Stimulated activated CD8-positive, alpha-beta memory T cell treated with anti-CD3 and anti-CD28 coated beads, Interleukin-2, amount 100 ng/mL, for 48 hours (primary cell): ENCODE measurements at places on chromosomes 11 and 22.
A peak's percentile ranks its signal among the peaks of the same experiment; 100 is the strongest.

DNA sequence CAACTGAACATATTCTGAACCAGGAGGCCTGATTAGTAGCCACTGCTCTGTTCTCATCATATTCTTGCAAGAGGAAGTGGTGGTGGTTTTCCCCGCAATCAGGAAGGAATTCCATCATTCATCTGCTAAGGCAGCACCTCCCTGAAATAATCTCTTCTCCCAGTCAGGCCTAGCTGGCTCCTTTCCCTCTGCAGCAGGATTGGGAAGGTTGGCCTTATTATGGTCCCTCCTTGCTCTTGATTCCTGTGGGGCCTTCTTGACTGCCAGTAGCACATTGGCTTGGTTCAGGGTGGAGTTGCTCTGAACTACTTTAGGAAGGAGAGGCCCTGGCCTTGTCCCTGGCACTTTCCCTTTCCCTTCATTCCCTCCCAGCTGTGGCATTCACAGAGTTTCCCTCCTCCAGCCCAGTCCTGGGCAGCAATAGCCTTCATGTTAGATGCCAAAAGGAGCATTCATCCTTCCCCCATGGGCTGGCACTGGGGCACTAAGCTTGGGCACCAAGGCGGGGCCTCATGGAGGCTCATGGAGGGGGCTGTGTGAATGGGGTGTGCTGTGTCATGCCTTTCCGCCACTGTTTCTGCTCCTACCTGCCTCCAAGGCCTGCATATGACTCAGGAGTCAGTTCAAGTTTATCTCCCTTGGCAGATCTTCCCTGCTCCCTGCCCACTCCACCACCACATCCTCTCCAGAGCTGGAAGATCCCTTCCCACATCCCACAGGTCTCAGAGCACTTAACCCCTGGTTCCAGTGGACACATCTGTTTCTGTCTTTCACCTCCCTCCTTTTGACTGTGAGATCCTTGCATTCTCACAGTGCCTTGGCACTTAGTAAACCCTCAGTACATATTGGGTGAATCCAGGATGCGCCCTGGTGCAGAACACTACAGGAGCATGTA is 27.6 kb upstream of the CD44 start:
- DNase-seq = no peak

GRCh38 chr22:23072077-23072910 is 2.0 kb downstream of the GNAZ start:
- DNase-seq = no peak

- DNase-seq = peak; percentile 21
Measured at GRCh38 chr11:6926208-6927029, at the start of gene ZNF215. Gene ZNF215 (plus strand): TSS chr11:6926426. CDS start chr11:6932273, 5,847 bp downstream.

DNA sequence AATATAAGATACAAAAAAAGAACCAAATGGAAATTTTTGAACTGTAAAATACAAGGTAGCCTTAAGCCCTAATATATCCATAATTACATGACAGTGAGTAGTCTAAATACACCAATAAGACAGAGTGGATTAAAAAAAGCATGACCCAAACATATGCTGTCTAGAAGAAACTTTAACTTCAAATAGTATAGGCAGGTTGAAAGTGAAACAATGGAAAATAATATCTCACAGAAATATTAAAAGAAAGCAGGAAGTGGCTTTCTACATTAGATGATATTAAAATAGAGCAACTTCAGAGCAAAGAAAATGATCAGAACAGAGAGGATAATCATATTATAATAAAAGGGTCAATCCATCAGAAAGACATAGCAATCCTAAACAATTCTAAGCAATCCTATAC is 21.8 kb downstream of the DCUN1D5 start:
- no peak for DNase-seq

DNA sequence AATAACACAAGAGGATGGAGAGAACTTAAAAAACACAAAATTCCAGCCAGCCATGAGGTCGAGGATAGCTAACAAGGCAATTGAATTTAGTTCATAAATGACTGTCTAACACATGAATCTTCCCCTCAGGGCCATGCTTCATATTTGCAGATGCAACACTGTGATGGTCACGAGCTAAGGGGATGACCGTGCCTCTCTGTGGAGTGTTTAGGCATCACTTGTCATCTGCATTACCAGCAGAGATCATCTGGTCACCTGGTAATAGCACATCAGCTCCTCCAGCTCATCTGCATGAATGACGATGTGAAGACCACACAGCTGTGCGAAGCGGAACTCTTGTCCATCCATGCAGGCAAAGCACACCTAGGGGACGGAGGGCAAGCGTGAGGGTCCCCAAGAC is 20.9 kb upstream of the SLC25A1 start:
- DNase-seq = no peak

DNA sequence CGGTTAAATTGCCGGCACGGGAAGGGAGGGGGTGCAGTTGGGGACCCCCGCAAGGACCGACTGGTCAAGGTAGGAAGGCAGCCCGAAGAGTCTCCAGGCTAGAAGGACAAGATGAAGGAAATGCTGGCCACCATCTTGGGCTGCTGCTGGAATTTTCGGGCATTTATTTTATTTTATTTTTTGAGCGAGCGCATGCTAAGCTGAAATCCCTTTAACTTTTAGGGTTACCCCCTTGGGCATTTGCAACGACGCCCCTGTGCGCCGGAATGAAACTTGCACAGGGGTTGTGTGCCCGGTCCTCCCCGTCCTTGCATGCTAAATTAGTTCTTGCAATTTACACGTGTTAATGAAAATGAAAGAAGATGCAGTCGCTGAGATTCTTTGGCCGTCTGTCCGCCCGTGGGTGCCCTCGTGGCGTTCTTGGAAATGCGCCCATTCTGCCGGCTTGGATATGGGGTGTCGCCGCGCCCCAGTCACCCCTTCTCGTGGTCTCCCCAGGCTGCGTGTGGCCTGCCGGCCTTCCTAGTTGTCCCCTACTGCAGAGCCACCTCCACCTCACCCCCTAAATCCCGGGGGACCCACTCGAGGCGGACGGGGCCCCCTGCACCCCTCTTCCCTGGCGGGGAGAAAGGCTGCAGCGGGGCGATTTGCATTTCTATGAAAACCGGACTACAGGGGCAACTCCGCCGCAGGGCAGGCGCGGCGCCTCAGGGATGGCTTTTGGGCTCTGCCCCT is 529 bp upstream of the CCND1 start:
- no peak for DNase-seq

- no peak for DNase-seq
Measured at GRCh38 chr11:55457641-55458040, 89.9 kb downstream of the OR4A15 start.

- no peak for DNase-seq
Measured at GRCh38 chr11:114178656-114179055, 117.5 kb upstream of the NNMT start.

- no peak for DNase-seq
Measured at GRCh38 chr11:32302826-32303225, 132.5 kb downstream of the WT1 start.

DNA sequence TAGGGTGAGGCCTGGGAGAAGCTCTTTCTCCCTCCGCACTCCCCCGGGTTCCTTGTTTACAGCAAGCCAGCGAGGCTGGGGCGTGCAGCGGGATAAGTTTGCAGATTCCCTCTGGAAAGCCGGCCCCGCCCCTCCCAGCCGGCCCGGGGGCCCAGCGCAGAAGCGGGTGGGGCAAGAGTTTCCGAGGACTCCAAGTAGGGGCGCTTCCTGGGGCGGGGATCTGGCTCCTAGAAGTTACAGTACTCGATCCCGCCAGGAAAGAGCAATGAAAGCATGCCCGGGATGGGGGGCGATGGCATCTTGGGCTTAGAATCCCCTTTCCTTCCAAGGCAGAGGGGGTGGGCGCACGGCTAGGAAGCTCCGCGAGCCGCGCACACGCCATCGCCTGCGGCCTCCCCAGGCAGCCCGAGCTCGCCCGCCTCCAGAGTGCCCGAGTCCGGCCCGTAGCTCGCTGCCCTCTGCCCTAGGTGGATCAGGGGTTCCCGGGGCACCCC is 385 bp downstream of the TST start:
- DNase-seq = no peak

- DNase-seq = no peak
Measured at GRCh38 chr11:77073328-77074001, 6.7 kb downstream of the CAPN5 start.

DNA sequence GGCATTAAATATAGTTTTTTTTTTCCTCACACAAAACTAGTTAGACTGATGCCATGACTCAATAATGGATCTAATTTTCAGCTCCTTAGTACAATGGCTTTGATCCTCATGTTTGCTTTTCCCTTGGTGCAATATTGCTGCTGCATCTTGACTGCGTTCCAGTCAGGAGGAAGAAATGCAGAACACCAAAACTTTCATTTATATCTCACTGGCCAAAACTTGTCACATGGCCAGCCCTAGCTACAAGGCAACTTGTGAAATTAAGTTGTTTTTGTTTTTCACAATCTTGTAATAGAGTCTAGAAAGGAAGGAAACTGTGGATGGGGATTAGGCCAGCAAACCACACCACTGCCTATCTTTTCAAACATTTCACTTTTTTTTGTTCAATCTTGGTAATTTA is 36.7 kb downstream of the SMC1B start:
- DNase-seq = no peak

- DNase-seq = no peak
Measured at GRCh38 chr11:14393889-14394288, 34.9 kb upstream of the RRAS2 start.

DNA sequence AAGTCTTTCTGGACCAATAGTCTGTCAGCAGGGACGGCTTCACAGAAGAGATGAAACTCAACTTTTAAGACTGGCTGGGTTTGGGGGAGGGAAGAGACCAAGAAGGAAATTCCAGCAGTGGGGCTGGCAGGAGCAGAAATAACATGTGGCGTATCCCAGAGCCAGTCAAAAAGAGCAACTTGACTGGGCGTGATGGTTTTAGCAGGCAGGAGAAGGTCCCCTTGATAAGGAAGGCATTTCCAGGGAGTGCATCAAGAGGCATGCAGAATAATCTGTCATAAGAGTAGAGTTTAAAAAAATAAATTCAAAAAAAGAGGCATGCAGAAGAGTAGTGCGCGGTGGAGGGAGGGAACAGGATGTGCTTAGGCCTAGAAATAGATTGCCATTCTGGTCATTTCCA is 52.5 kb downstream of the C22orf31 start:
- DNase-seq = no peak

- DNase-seq = no peak
Measured at GRCh38 chr22:50293441-50294318, 13.8 kb downstream of the PLXNB2 start.

GRCh38 chr22:29078036-29078868 is 5.4 kb downstream of the KREMEN1 start:
- no peak for DNase-seq

- DNase-seq = no peak
Measured at GRCh38 chr11:82663535-82663934, 70.1 kb downstream of the FAM181B start.

DNA sequence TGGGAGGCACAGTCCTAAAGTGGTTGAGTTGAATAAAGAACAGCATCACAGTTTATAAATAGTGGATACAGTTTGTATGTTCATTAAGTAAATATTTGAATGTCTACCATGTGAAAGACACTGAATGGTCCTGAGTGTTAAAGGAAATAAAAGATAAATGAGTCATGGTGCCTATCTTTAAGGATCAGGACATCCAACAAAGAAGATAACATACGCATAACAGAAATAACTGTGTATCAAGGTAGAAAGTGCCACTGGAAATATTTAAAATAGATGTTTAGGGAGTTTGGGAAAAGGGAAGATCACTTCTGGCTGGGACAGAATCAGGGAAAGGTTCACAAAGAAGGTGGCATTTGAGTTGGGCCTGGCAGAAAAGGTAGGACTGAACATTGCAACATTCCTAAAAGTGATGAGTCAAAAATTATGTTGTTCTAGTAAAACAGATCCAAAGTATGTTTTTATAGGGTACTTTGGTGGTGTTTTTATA is 41.5 kb downstream of the CSTPP1 start:
- DNase-seq = no peak

GRCh38 chr22:33271390-33272161 is 213.4 kb upstream of the SYN3 start:
- DNase-seq = no peak

- no peak for DNase-seq
Measured at GRCh38 chr11:120717623-120718022, 206.1 kb downstream of the GRIK4 start.

DNA sequence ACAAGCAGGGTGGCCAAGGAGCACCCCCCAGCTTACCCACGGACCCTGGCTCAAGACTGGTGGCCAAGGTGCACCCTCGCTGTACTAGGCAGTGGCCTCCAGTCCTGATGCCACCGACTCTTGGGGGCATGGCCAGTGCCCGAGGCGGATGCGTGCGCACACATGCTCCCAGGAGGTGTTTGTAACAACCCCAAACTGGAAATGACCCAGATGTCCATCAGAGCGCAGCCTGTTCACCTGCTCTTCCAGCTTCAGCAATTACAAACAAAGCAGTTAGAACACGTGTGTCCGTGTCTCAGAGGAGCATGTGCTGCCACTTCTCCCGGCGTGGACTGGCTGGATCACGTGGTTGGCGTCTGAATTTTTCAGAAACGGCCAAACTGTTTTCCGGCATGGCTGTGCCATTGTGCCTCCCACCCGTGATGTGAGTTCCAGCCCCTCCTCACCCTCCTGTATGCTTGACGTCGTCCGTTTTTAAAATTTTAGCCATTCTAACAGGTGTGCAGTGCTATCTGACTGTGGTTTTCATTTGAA is 7.1 kb upstream of the MUC6 start:
- DNase-seq = no peak
